Effector CD8-positive, alpha-beta T cell (primary cell): ENCODE measurements at places on chromosomes 1 and 21.

GRCh38 chr1:160646711-160647328, at the start of gene SLAMF1:
SLAMF1 (minus strand) TSS chr1:160647044; CDS start chr1:160646945, 99 bp downstream.
- DNase-seq = no peak

- DNase-seq = no peak
Observed at GRCh38 chr1:152344438-152344837, 15.4 kb downstream of the FLG2 start.

DNA sequence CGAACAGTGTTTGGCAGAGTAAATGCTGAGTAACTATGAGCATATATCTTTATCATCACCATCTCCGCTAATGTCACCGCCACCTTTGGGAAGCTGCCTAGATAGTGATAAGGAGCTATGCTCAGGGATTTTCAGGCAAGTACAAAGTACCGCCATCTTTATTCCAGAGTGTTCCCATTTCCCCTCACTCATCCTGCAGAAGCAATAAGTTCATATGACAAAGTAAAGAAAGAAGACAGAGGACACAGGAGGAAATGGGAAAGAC, 89.6 kb downstream of the TGFBR3 start:
- DNase-seq = no peak

DNA sequence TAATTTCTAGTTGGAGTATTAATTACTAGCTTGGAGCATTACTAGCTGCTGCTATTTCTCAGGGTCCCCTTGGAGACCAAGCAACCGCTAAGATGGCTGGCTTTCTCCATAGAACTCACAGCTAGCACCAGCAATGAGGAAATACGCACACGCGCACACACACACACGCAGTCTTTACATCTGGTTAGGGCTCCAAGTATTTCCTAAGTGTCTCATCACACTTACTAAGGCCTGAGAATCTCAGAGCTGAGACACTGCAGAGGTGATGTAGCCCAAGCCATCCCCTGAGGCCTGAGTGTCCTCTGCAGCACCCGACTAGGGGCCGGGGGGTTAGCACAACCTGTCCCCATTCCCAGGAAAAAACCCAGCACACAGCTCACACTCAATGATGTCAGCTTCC, 42.5 kb downstream of the ITPKB start:
- no peak for DNase-seq

- no peak for DNase-seq
Observed at GRCh38 chr1:6416295-6416656, 3.4 kb downstream of the HES2 start.

GRCh38 chr1:68470388-68470970, 20.7 kb upstream of the RPE65 start:
- no peak for DNase-seq

- DNase-seq = peak; percentile 59
Observed at GRCh38 chr1:1290238-1290731, 10.0 kb downstream of the SCNN1D start.

DNA sequence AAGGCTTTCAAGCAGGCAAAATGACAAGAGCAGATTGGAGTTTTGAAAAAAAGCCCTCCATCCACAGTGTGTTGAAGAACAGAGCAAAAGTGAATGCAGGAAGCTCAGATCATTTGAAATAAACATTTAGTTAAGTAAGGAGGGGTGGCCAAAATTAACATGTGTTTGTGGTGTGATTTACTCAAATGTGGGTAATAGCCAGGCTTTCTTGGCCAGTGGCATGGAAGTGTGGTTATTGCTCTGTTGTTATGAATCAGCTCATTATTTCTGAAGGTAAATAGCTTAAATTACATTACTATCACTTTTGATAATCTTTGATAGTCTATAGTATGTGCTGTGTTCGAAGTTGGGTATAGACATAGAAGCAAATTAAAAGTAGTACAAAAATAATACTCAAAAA, 485.9 kb downstream of the LMO4 start:
- DNase-seq = no peak

DNA sequence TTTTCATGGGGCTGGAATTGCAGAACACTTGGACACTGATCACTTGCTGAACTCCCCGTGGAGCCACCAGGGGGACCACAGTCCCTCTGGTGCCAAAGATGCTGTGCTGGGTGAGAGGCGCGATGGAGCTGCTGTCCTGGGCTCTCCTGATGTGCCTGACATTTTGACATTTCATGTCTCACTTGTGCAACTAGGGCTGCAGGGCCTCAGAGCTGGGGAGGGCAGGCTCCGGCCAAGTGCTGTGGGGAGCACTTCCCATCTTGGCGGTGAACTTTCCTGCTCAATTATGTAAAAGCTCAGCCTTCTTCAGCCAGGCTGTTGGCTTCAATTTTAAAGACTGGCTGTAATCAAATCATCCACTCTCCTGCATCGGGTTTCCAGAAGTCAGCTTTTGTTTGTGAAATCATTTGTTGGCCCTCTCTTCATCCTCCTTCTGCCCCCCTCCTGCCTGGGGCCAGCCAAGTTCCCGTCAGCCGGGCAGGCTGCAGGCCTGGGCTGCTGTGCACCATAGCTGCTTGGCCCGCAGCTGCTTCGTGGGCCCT, 36.8 kb downstream of the KCNAB2 start:
- no peak for DNase-seq

DNA sequence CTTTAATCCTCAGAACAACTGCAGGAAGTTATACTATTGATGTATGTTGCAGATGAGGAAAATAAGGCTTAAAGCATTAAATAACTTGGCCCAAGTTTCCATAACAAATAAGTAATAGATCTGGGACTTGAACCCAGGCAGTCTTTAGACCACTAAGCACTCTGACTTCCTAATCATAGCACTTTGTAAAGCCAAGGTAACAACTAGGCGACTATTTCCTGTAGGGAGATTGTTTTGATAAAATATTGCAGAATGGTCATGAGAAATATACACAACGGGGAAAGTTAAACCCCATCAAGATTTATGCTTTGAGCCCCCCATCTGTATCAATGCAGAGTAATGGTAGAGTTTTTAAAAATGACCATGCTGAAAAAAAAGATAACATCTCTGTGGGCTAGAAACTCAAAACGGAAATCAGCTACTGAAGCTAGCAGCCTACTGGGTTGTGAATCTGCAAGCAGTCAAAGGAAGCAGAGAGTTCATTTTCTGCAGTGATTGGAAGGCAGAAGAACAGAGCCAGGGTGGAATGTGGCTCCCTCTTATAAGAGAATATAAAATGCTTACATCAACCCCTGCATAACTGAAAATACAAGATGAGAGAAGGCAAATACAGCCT, 111.2 kb upstream of the OLIG2 start:
- no peak for DNase-seq

GRCh38 chr21:31845151-31845729, 27.6 kb upstream of the HUNK start:
- DNase-seq = no peak
